ENCODE measurements at places on chromosomes 4 and X.
A peak's percentile ranks its signal among the peaks of the same experiment; 100 is the strongest.

GRCh38 chr4:114673306-114673705 is 74.7 kb downstream of the UGT8 start:
- no peak for DNase-seq

DNA sequence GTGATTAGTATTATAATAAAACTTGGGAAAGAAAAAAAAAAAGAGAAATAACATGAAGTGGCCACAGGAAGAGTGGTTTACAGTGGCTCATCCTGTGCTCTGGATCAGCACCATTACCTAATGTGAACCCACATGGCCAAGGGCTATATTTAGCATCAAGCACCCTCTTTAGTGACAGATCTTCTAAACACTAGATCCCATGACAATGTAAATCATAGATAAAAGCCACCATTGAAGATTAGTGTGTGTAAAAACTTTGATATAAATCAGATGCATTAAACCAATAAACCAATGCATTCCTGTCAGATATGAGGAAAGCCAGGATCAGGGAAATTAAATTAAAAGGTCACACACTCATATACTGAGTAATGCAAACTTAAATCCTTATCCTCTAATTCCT is 400.6 kb upstream of the MAGEB18 start:
- peak; percentile 0 for DNase-seq

DNA sequence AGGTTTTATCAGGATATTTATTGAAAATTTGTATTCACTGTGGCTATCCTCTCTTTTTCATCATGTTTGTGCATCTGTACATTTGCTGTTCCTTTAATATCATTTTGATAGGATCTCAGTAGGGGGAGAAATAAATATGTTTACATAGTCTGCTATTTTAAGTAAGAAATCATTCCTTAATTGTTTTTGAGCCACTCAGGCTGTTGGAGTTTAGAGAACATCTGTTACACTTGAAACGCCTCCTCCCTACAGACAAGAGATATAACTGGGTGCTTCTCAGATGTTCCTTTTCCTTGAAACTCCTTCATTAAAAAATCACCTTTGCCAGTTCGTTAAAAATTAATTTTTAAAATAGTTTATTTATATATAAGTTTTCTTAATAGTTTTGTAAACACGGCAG is 59.4 kb downstream of the QRFPR start:
- no peak for DNase-seq

GRCh38 chr4:177937041-177937440 is 494.8 kb upstream of the AGA start:
- no peak for DNase-seq

GRCh38 chrX:14590216-14590615 is 60.9 kb downstream of the GLRA2 start:
- peak; percentile 4 for DNase-seq

GRCh38 chr4:6987588-6987961 is 55.6 kb upstream of the TADA2B start:
- DNase-seq: peak; percentile 26

GRCh38 chr4:33160126-33160525 is 2440.0 kb downstream of the PCDH7 start:
- DNase-seq: peak; percentile 0

GRCh38 chr4:184064877-184065276 is 152.8 kb downstream of the ENPP6 start:
- no peak for DNase-seq

DNA sequence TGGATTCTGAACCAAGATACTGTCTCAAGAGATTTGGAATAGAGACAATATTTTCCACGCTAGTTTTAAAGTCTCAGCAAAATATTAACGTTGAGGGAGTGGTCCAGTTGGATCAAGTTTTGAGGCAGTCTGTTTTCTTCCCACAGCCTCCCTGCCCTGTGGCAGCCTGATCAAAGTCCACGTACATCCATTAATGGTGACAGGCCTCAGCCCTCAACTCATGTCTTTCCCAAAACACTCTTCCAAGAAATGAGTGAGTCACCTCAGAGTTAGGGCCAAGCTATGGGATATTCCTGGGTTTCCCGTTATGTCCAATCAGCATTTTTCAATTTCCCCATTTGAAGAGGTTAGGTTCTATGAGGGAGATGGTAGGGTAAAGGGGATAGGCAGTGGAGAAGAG is 28.5 kb downstream of the EGFL6 start:
- peak; percentile 33 for DNase-seq

DNA sequence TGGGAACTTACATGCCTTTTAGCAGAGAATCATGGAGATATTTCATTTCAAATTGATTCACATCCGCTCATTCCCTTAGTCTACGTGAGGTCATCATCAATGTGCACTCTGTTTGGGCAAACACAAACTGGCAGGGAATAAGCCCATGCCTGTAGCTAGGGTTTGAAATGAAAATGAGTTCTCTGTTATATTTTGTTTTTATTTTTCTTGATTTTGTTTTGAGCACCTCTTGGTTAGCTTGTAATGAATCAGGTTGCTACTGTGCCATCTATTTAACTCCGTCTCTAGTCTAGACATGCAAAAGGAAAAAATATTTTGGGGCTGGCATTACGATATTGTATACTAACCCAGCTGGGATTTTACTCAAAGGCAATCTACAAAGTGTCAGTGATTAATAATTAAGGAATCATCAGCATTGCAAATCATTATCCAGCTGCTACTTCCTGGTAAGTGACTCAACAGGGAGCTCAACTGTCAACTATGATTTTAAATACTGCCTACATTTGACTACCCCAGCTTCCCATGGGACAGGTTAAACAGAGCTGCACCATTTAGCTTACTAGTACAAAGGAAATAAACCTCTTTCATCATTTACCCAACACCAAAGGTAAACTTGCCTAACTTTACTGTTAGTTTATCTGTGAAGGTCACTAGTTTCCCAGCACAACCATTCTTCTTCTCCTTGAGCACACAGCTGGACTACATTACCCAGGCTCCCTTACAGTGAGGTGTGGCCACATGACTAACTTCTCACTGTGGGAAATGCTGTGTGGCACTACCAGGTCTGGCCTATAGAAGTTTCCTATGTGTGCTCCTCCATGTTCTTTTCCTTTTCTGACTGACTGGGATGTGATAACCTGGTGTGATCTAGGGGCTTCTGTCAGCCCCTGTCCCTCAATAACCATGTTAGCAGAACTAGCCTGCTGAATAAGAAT is 21.2 kb upstream of the TRPC5OS start:
- DNase-seq: no peak

GRCh38 chr4:80086296-80086695 is 13.3 kb upstream of the ANTXR2 start:
- no peak for DNase-seq
